NCI-H187 treated with DMSO at 0.1 percent for 48 hours (cell line): ENCODE measurements at places on chromosomes 11 and 22.

DNA sequence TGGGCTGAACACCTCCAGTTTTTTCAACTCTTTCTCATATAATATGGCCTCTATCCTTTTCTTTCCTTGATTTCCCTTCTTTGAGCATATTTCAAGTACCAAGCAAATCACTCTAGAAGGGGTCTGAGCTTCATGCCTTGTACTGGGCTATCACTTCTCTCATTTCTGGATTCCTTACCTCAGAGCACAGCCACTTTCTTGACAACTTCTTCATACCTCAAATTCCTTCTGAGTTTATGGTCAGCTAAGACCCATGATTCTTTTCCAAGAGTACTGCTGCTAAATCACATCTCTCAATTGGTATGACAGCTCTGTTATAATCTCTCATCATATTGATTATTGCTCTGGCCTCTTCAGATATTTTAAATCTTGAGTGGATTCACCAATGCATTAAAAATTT is 224.8 kb upstream of the ZBED5 start:
- DNase-seq, result no peak

GRCh38 chr11:30595934-30596333 is 9.8 kb upstream of the MPPED2 start:
- DNase-seq, result no peak

GRCh38 chr11:119804698-119805097 is 75.7 kb upstream of the NECTIN1 start:
- no peak for DNase-seq

GRCh38 chr11:126080161-126080941 is 17.7 kb upstream of the CDON start:
- no peak for DNase-seq

DNA sequence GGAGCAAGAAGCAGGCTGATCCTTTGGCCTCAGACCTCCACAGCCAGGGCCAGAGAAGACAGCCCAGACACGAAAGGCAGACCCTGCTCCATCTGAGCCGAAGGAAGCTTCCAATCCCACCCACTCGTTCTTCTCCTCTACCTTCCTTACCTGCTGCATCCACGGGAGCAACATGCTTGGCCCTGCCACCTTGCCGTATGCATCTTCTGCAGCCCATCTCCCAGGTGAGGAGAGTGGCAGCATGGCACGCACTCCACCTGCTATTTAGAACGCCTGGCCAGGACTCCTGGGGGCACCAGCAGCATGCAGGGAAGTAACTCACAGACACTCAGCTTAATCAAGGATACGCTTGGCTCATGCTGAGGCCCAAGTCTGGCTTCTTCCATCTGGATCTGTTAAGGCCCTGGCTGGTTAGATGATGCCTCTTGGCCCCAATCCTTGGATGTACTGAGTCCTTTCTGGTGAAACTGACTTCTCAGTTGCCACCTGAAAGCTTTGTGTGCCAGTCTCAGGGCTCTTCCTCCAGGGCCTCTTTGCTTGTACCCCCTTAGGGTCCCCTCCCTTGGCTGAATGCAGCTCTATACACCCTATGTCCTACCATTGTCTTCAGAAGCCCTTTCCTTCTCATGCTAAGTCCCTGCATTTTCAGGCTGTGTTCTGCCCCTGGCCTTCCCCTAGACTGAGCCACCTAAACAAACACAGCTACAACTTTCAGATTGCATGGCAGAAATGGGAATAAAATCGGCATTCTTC is 604.9 kb downstream of the BUD13 start:
- no peak for DNase-seq

DNA sequence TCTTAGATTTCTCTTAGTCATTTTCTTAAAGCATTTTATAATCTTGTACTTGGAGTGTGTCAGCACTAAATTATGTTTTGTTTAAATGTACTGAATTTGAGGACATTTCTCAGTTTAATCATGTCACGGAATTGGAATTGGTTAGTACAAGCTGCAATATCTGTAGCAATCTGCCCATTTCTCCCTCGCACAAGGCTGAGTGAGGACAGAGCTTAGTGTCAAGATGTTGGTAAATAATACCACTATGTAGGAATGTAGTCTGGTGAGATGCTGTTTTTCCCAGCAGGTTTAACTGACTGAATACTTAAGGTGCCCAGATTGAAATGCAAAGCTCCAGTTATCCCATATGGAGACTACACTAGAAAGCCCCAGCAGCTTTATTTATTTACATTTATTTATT is 30.6 kb downstream of the SREBF2 start:
- DNase-seq, result no peak

GRCh38 chr11:95507794-95508193 is 276.8 kb upstream of the SESN3 start:
- no peak for DNase-seq

- DNase-seq, result no peak
Measured at GRCh38 chr11:96257036-96257435, 86.0 kb downstream of the MAML2 start.

GRCh38 chr11:68843052-68843561 is 1.4 kb upstream of the CPT1A start:
- DNase-seq, result no peak

- DNase-seq, result no peak
Measured at GRCh38 chr11:22194907-22195306, 2.0 kb downstream of the ANO5 start.

- no peak for DNase-seq
Measured at GRCh38 chr22:29772170-29772641, 5.0 kb downstream of the UQCR10 start.

GRCh38 chr11:108394744-108395284 is 72.5 kb downstream of the C11orf65 start:
- DNase-seq, result no peak

DNA sequence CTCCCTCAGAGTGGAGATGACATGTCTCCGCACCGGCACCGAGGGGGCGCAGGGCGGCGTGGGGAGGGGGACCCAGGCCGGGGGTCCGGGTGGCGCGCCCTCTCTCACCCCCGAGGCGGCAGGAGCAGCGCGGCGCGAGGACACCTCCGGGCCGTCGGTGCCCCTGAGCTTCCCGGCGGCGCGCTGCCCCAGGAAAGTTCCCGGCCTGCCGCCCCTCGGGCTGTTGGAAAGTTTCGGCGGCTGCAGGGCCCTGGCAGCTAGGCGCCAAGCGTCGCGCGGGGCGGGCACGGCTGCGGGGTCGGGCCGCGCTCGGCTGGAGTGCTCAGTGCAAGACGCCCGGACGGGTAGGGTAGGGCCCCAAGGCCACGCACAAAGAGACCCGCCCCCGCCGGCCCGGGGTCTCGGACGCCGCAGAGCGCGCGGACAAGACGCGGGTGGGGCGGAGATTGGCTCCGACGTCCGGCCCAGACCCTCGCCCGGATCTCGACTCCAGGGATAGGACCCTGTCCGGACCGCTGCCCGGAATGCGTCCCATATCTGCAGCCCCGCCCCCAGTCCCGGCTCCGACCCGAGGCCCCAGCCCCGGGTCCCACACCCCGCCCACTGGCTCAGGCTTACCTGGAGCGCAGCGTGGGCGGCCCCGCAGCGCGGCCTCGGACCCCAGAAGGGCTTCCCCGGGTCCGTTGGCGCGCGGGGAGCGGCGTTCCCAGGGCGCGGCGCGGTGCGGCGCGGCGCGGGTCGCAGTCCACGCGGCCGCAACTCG is 471 bp downstream of the ARVCF start:
- no peak for DNase-seq
